Stimulated activated naive CD8-positive, alpha-beta T cell treated with anti-CD3 and anti-CD28 coated beads, Interleukin-15, amount 100 ng/mL, for 72 hours (primary cell): ENCODE measurements at places on chromosomes 6 and 20.

DNA sequence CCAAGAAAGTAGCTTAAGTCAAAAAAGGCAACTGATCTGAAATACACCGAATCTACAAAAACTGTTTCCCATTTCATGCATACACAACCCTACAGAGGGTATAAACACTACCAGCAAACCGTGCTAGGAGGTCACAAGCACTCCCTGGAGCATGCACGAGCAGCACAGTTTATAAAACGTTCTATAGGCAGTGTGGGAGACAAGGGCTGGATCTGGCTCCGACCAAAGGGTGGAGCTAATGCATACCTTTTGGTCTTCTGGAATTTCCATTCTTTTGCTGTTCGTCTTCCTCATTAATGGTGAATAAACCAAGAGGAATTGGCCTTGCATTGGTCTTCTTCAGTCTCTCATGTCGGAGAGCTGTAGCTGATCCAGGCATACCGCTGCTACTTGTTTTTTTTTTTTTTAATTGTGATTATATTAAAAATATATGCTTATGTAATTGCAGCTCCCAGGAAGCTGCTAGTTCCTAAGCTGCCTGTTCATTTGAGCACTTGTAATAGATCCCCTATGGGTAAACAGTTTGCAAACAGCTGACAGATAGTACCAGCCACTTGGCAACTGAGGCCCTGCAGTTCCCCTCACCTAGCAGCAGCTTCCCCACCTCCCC is 24.5 kb downstream of the MAP7 start:
- DNase-seq: no peak

GRCh38 chr6:101296169-101296960 is 97.1 kb upstream of the GRIK2 start:
- no peak for DNase-seq

GRCh38 chr6:144197919-144198318 is 47.6 kb downstream of the STX11 start:
- DNase-seq: no peak

DNA sequence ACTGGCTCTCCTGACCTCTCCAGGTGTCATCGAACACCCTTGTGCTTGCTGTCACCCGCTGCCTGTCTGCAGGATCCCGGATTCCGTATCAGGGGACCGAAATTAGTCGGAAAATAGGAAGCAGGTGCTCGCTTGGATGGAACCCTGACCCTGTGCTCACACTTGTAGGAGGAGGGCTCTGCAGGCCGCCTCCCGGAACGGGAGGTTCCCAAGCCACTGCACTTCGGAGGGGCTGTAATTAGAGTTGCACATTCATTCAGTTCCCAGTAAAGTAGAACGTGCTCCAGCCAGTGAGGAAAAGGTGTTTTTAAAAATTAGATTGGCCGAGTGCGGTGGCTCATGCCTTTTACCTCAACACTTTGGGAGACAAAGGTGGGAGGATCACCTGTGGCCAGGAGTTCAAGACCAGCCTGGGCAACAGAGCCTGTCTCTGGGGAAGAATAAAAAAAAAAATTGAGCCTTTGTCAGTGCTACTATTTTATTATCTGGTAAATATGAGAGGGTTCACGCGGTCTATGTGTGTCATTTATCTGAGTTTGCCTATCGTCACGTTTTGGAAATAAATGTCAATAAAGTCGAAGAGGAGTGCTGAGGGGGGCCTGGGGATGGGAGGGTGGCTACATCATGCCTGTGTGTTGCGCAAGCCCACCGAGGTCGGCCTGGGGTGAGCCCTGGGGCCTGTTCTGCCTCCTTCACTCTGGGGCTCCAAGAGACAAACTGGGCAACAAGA is 1.5 kb upstream of the GMEB2 start:
- DNase-seq: peak; percentile 69

GRCh38 chr6:40802481-40802880 is 215.3 kb upstream of the LRFN2 start:
- DNase-seq: no peak

DNA sequence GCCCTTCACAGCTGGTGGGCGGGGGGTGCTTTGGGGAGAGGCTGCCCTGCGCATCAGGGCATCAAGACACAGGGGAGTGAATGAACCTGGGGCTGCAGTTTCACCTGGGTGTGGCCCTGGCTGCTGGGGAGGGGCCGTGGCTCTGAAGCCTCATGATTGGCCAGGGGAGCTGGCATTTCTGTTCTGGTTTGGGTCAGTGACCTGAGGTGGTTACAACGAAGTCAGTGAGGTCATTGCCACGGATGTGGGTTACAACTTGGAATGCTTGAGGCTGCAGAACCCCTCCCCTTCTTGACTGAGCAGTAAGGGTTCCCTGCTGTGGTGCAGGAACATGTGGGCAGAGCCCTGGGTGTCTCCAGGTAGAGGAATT is 3.0 kb downstream of the TCEA2 start:
- peak; percentile 86 for DNase-seq

DNA sequence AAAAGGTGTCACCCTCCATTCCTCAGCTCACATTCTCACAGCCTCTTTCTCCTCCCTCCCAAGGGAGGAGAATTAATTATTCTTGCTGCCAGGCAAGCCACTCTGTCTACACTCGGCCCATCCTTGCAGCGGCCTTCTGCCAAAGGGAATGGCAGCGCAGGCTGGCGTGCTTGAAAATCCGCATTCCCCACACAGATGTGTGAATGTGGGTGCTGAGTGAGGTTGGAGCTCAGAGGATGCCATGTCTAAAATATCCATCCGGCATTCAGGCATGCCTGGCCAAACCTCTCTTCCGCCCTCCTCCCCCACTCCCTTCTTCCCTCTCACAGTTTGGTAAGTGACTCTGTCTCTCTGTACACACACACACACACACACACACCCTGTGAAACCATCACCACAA is 27.7 kb downstream of the PNPLA1 start:
- no peak for DNase-seq

DNA sequence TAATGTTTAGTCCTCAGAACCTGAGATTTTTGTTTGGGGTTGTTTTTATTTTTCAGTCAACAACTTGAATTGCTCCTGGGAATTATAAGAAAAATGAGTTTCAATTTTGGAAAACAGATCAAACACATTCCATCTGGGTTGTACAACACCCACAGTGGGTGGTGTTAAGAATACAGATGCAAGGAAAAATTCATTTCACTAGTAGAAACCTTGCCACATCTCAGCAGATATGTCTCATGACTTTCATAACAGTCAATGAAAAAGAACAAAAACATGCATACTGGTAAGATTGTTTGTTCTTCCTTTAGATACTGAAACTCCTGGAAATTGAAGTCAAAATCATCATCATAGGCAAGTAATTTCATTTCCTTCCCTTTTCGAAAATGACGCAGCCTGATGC is 78.9 kb downstream of the MOXD1 start:
- no peak for DNase-seq

GRCh38 chr6:19753826-19754225 is 83.3 kb upstream of the ID4 start:
- DNase-seq: no peak

DNA sequence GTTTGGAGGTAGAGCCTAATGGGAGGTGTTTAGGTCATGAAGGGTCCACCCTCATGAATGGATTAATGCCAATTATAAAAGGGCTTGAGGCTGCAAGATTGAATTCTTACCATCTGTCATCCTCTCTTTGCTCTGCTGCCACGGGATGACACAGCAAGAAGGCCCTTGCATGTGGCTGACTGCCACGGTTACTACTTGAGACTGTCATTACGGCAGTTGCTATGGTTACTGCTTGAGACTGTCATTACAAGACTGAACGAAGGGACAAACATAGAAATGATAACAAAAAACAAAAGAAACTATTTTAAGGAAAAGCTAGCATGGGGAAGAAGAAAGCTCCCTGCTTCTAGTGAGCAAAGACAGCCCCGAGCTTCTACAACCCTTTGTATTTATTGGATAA is 715.0 kb downstream of the TFAP2A start:
- no peak for DNase-seq

DNA sequence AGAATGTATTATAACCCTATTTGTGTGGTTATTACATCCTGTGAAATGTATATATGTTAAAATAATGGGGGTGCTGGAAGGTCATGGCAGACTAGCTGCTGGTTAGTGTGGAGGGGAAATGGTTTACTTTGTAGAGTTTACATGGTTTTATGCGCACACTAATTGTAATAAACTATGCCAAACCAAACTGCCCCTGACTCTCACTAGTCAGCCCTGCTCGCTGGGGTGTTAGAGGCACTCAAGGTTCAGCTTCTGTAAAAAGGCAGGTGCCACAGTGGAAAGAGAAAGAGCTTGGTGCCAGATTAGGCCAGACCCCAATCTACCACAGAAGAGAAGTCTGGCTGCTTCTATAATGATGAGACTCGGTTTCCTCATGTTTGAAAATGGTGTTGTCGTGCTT is 52.7 kb downstream of the GOPC start:
- no peak for DNase-seq

DNA sequence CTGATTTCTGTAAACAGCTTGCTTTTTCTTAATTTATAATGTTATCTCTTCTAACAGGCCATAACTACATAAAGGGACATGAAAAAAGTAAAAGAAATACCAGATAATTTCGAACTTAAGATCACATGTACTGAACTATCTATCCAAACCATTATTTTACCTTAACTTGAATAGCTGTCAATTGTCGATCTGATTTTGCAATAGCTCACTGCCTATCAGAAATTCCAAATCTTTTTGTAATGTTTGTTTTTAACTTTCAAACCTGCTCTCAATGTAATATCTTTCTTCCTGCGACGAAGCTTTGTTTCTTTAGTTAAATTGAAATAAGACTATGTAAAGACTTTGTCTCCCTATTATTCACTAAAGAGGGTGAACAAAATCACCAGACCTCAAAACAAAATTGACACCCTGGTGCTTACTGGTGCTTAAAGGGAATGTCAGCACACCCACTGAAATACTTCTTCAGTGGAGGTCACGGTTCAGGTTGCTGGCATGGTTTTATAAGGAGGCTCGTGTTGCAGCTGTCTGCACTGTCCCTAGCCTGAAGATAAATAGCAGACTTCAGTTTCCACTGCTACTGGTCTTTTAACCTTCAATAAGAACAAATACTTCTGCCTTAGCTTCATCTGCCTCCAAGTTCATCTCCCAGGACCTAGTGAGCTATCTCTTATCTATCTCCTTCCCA is 117.5 kb upstream of the QKI start:
- no peak for DNase-seq

- DNase-seq: no peak
Observed at GRCh38 chr6:18693881-18694280, 306.7 kb downstream of the RNF144B start.

GRCh38 chr6:43627008-43627825 is 1.8 kb downstream of the GTPBP2 start:
- peak; percentile 37 for DNase-seq

DNA sequence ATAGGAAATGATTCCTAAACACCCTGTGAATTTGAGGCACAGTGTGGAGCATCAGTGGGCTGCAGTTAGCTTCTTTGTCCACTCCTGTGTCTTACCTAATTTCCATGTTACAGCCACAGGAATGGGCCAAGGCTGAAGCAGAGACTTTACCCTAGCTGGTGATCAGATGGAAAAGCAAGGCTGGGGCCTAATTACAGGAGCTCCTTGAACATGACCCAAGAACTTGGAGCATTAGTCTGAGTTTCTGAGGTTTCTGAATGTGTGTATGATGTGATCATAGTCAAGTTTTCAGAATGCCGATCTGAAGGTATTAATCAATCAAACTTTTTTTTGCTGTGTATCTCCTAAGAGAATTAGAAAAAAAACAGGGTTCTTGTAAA is 18.0 kb downstream of the HECA start:
- no peak for DNase-seq

- DNase-seq: no peak
Observed at GRCh38 chr6:52594221-52594620, 17.4 kb upstream of the TRAM2 start.

- no peak for DNase-seq
Observed at GRCh38 chr6:137697267-137697938, 169.7 kb upstream of the TNFAIP3 start.

GRCh38 chr6:23478312-23478711 is 647.7 kb upstream of the NRSN1 start:
- no peak for DNase-seq

DNA sequence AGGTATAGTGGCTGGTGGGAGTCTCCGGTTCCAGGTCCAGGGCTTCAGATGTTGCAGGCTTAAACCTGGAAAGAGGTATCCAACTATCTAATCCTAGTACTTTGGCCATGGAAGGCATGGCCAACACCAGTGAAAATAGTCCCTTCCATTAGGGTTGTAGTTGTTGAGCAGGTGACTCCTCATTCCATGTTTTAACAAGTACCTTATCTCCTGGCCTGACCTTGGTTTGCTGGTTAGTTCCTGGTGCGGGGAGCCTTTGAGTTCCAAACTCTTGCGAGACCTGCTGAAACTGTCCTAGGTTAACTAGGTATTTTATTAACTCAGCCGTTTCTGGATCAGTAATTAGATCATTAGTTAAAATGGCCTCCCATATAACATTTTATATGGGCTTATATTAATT is 165.1 kb upstream of the PROKR2 start:
- no peak for DNase-seq

DNA sequence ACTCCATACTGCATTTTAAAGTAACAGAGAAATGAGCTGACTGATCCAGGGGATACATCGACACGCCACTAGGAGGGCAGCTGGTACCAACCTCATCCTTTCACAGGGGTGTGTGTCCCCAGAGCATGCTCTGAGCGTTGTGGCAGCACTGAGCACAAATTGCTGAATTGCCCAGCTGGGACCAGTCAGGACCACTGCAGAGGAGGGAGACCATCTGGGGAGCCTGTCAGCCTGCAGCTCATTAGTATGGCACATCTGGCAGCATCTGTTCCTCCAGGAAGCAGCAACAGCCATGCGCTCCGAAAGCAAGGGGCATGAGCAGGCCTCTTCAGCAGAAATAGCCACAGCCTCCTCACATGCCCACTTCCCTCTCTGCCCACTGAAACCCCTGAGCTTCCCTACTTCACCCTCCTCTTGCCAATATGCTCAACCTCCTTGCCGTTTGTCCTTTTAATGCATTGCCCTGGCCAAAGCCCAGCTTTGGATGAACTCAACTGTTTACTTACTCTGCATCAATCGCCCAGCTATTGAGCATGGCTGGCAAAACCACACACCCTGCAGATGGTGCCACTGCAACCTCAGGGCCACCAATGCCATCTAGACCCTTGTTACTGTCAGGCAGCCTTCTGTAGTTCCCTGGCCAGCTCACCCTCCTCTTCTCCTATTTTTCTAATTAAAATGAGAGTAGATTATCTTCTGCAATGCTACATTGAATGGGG is 77.6 kb upstream of the NEDD9 start:
- no peak for DNase-seq

DNA sequence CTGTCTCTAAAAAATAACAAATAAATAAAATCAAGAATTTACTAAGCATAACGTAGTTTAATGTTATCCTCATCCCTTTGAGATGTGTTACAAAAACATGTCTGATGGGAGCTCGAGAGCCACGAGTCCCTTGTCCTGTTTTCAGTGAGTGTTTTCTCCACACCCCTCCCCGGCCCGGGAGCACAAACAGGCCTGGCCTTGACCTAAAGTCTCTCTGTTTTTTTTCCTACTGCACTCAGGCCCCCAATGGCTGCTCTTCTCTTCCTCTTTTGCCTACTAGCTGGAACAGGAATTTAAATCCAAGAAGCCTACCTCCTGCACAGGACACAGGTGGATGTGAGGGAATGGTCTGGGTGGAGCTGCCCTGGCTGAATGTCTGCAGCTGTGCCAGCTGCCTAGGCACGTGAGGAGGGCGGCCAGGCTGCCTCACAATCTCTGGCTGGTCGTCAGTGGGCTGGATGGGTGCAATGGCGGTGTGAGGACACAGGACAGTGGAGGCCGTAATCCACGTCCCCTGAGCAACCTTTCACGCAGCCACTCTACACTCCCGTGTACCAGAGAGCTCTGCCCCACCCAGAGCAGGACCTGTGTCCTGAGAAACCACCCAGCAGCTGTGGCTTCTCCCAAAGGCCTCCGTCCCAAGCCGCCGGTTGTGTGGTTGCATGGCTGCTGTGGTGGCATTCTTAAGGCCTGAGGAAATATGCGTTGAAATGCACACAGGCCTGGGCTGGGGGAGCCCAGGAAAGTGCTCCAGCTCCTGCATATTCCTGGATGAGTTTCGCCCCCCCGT is 117.5 kb downstream of the FAM120B start:
- DNase-seq: no peak
